Activated CD8-positive, alpha-beta T cell treated with anti-CD3 and anti-CD28 coated beads, Interleukin-2, amount 10 ng/mL, durations not matched to agents 7 days and 5 days (primary cell): ENCODE measurements at places on chromosomes 7 and 10. TPM values are rescaled to one million over a fixed set of nuclear protein-coding genes. Genes with fewer than 3 reads are reported as not detected.
A peak's percentile ranks its signal among the peaks of the same experiment; 100 is the strongest.

The PRR15 gene
- total RNA-seq = not detected

DNA sequence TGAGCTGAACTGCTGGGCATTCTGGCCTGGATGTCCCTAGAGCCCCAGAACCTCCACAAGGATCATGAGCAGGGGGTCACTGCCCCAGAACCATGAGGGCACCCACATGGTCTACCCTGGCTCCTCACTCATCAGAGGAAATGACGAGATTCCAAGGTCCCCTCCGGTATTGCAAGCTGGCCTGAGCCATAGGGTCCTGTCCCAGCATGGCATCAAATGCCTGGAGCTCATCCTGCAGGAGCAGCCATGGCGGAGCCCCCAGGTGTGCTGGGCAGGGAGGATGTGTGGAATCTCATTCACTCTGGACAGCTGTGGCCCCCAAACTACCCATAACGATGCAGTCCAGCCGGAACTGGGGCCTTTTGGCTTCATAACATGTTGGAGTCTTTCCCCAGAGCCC lies 66.6 kb upstream of the ANTXRL start:
- no peaks in the 10 kb centered on the region for H3K27me3 ChIP-seq
- no peak overlapping the region for H3K27ac ChIP-seq
- no peak overlapping the region for H3K4me3 ChIP-seq
- H3K36me3 ChIP-seq = peaks cover 37% of the 10 kb centered on the region
- no peak for DNase-seq

DNA sequence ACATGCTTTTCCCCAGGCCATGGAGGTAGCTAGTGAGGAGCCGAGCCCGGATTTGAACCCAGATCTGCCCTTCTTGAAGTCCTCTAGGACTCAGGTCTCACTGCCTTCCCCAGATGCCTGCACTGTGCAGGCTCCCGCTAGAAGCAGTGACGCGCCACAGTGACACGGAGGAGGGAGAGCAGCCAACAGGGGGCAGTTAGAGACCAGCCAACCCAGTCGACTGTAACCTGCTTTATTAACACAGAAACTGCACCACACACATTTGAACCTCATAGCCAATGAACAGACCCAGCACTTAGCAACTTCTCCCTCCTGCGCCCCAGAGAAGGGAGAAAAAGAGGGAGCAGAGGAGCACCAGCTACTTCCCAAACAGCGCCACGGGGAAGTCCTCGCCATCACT lies 27.4 kb downstream of the PILRA start:
- peaks cover 21% of the 10 kb centered on the region for H3K4me1 ChIP-seq
- peaks cover 12% of the 10 kb centered on the region for H3K27me3 ChIP-seq
- no peak overlapping the region for H3K27ac ChIP-seq
- DNase-seq = peak; percentile 38
- no peaks in the 10 kb centered on the region for H3K36me3 ChIP-seq
- H3K4me3 ChIP-seq = no peak overlapping the region

The CAV2 gene
- total RNA-seq = not detected

The NACAD gene
- 0.16 TPM for total RNA-seq

DNA sequence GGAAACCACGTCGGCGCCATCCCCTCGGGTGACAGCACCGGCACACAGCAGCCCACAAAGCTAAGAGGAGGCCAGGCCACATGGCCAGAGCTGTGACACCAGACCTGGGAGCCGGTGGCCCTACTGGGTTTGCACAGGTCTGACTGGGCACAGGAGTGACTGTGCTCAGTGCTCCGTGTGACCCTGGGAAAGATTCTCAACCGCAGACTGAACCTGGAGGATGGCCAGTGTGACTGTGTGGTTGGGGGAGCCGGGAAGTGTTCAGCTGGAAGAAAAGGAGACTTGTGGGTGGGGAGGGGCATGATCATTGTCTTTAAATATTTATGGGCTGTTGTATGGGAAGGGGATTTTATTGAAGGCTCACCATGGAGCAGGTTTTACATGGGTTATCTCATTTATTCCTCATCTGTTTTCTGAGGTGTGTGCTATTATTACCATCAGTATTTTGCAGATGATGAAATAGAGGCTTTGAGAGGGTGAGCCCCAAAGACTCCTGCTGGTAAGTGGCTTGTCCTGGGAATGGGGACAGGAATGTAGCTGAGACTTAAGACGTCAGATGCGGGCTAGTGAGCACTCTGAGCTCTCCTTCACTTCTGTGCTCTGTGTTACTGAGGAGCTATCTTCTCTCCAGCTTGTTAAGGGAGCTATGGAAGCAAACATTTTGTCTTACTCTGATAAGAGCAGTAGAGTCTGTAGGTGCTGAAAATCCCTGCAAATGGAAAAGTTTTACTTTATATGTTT lies 127.5 kb downstream of the TMEM178B start:
- no peak overlapping the region for H3K27ac ChIP-seq
- no peaks in the 10 kb centered on the region for H3K4me1 ChIP-seq
- no peak overlapping the region for H3K4me3 ChIP-seq
- H3K27me3 ChIP-seq = peaks cover 11% of the 10 kb centered on the region

The CHAT gene
- total RNA-seq = not detected

DNA sequence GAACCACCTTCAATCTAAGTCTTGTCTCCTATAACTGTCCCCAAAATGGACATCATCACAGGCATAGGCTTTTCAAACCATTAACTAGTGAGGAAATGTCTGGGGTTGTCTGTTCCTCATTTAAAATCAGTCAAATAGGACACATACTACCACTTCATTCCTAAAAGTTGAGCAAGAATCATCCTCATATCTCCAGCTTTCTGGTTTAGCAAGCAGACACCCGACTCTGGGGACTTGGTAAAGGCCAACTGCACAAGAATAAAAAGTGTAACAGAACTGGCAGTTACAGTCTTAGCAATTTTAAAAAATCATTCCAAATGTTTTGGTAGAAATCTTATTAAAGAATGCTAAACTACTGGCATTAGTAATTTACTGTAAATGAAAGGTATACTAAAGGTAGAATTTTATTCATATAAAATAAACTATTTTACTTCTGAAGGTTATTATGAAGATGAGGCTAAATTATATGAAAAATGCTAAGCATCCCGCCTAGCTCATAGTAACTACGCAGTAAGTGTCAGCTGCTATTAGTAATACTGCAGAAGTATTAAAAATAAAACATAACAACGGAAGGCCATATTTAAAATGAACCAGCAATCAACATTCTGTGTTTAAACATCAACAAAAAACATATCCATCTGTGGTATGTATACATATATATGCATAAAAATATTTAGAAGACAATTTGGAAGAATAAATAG lies 60.8 kb downstream of the ZNF438 start:
- no peaks in the 10 kb centered on the region for H3K27me3 ChIP-seq
- DNase-seq = no peak
- no peak overlapping the region for H3K4me3 ChIP-seq
- H3K4me1 ChIP-seq = peaks cover 2% of the 10 kb centered on the region
- no peaks in the 10 kb centered on the region for H3K36me3 ChIP-seq

GRCh38 chr10:48683868-48684267 lies 805 bp upstream of the WDFY4 start:
- no peak for DNase-seq
- no peaks in the 10 kb centered on the region for H3K36me3 ChIP-seq
- peaks cover 7% of the 10 kb centered on the region for H3K27me3 ChIP-seq
- H3K4me1 ChIP-seq = peaks cover 3% of the 10 kb centered on the region
- H3K4me3 ChIP-seq = no peak overlapping the region

The HOXA1 gene
- 0.92 TPM for total RNA-seq

GRCh38 chr7:79734181-79734580 lies 280.7 kb upstream of the MAGI2 start:
- no peaks in the 10 kb centered on the region for H3K36me3 ChIP-seq
- H3K27ac ChIP-seq = no peak overlapping the region
- no peaks in the 10 kb centered on the region for H3K27me3 ChIP-seq
- H3K4me3 ChIP-seq = no peak overlapping the region
- DNase-seq = no peak

DNA sequence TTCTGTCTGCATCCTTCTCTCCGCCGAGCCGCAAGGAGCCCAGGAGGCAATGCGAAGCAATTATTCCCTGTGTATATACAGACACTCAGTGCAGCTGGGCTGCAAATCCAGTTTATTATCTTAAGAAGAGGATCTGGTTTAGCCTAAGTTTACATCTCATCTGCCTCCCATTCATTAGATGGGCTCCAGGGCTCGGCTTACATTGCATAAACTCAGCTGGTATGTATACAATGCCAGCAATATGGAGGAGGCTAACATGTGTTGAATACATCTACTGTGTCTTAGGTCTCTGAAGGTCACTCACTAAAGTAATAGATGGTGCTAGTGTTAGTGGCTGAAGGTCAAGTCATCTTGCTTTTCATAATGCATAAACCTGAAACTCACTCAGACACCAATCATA lies 996.8 kb downstream of the KCNMA1 start:
- no peaks in the 10 kb centered on the region for H3K36me3 ChIP-seq
- H3K4me3 ChIP-seq = no peak overlapping the region
- H3K4me1 ChIP-seq = no peaks in the 10 kb centered on the region
- H3K27ac ChIP-seq = no peak overlapping the region
- DNase-seq = no peak

DNA sequence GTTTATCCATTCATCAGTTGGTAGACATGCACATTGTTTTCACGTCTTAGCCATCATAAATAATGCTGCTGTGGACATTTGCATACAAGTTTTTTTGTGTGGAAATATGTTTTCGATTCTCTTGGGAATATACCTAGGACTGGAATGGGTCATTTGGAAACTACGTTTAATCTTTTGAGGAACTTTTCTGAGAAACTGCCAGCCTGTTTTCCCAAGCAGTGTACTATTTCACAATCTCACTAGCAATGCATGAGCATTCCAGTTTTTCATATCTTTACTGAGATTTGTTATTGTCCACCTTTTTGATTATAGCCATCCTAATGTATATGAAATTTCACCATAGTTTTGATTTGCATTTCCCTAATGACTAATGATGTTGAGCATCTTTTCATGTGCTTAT lies 95.7 kb upstream of the JAZF1 start:
- no peaks in the 10 kb centered on the region for H3K36me3 ChIP-seq
- no peak overlapping the region for H3K27ac ChIP-seq
- H3K4me1 ChIP-seq = peaks cover 3% of the 10 kb centered on the region

DNA sequence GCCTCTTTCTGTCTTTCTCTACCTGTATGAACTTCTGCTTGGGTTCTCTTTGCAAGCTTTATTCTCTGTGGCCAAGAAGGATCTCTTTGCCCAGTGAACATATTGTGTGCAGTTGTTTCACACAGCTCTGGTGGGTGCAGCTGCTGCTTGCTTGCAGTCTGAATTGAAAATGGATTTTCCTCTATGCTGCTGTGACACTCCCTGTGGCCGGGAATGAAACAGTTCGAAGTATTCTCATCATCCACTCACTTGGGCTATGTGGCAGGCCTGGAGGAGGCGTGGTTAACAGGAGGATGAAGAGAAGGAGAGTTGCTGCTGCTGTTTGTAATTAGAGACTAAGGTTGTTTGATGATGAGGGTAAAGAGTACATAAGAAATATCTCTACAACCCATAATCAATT lies 28.4 kb upstream of the ITGA8 start:
- H3K27ac ChIP-seq = no peak overlapping the region
- no peaks in the 10 kb centered on the region for H3K36me3 ChIP-seq
- H3K4me1 ChIP-seq = no peaks in the 10 kb centered on the region
- DNase-seq = no peak

GRCh38 chr7:66016131-66016461 lies 34.1 kb upstream of the GUSB start:
- H3K4me3 ChIP-seq = no peak overlapping the region
- H3K27ac ChIP-seq = no peak overlapping the region
- no peak for DNase-seq

- no peak overlapping the region for H3K27ac ChIP-seq
- H3K27me3 ChIP-seq = no peaks in the 10 kb centered on the region
- no peaks in the 10 kb centered on the region for H3K36me3 ChIP-seq
- H3K4me3 ChIP-seq = no peak overlapping the region
Observed at GRCh38 chr7:143511593-143512047, 33.9 kb downstream of the TAS2R41 start.

- H3K27me3 ChIP-seq = no peaks in the 10 kb centered on the region
- H3K36me3 ChIP-seq = no peaks in the 10 kb centered on the region
- H3K4me3 ChIP-seq = no peak overlapping the region
- H3K27ac ChIP-seq = no peak overlapping the region
Observed at GRCh38 chr7:11742496-11742895, 89.5 kb downstream of the THSD7A start.

The GLI3 gene
- not detected for total RNA-seq

DNA sequence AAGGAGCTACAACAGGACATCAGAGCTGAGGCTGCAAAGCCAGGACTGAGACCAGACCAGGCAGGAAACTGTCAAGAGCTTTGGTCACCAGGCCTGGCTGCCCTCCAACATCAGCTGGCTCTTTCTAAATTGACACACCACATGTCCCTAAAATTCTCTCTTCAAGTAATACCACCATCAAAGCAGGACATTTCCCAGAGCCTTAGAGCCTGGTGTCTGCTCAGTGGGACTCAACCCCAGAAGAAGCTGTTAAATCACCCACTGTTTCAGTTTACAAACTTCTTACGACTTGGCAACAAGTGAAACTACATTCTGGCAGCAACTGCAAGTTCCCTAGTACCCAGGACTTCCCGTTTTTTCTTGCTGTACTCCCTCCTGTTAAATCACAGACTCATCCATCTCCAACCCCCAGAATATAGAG lies 3.8 kb upstream of the IL6 start:
- no peak for DNase-seq
- H3K4me1 ChIP-seq = peaks cover 49% of the 10 kb centered on the region
- H3K4me3 ChIP-seq = no peak overlapping the region
- H3K27ac ChIP-seq = peak overlapping the region; percentile 45
- peaks cover 32% of the 10 kb centered on the region for H3K27me3 ChIP-seq
- no peaks in the 10 kb centered on the region for H3K36me3 ChIP-seq

The RPP38 gene
- total RNA-seq = 19.0 TPM

The RPA3 gene
- total RNA-seq = 117 TPM

The IFIT5 gene
- 22.5 TPM for total RNA-seq

DNA sequence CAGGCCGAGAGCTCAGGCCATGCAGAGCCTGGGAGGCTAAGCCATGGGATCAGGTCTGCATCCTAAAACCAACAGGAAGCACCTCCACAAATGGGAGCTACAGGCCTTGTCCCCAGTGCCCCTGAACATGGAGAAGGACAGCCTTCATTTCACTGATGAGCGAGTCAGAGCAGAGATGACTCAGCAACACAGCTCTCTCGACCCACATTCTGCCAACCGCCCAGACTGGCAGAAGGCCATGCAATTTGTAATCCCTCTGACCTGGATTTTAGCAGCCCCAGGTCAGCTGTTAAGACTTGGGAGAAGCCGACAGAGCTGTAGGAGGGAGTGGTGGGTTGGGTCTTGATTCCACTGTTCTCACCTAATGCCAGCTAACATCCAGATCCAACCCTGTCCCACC lies 25.5 kb downstream of the VOPP1 start:
- no peaks in the 10 kb centered on the region for H3K27me3 ChIP-seq
- peaks cover 18% of the 10 kb centered on the region for H3K36me3 ChIP-seq
- DNase-seq = no peak
